CD14-positive monocyte (primary cell): ENCODE measurements at places on chromosomes 2 and 18. TPM values are rescaled to one million over a fixed set of nuclear protein-coding genes. Genes with fewer than 3 reads are reported as not detected.
A peak's percentile ranks its signal among the peaks of the same experiment; 100 is the strongest.

GRCh38 chr2:96097951-96098823, 18.2 kb downstream of the ADRA2B start:
- H3K27me3 ChIP-seq = no peaks in the 10 kb centered on the region
- H3K4me3 ChIP-seq = no peak overlapping the region
- no peak overlapping the region for H3K27ac ChIP-seq
- peak; percentile 2 for DNase-seq

DNA sequence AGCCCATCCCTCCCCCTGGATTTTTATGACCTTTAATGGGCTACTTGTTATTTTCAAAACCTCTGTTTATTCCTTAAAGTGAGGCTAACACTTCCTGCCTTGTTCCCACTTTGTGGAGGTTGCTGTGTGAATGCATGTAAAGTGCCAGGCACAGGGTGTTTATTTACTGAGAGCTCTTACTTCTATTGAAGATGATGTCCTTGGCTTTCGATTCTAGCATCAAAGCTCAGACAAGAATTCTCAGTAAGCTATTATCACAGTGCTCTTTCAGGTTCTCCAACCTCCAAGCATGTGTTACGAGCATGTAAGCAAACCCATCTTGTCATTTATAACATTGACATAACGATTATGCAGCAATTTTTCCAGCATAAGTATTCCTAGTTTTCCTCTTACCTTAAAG, 44.2 kb downstream of the DPYSL5 start:
- peaks cover 10% of the 10 kb centered on the region for H3K4me1 ChIP-seq
- no peak overlapping the region for H3K27ac ChIP-seq
- H3K27me3 ChIP-seq = no peaks in the 10 kb centered on the region
- H3K36me3 ChIP-seq = no peaks in the 10 kb centered on the region
- DNase-seq = no peak

- DNase-seq = no peak
- no peak overlapping the region for H3K27ac ChIP-seq
- no peaks in the 10 kb centered on the region for H3K27me3 ChIP-seq
- H3K4me1 ChIP-seq = peaks cover 10% of the 10 kb centered on the region
- H3K4me3 ChIP-seq = no peak overlapping the region
- no peaks in the 10 kb centered on the region for H3K36me3 ChIP-seq
Measured at GRCh38 chr2:160415991-160416390, 77.6 kb downstream of the RBMS1 start.

DNA sequence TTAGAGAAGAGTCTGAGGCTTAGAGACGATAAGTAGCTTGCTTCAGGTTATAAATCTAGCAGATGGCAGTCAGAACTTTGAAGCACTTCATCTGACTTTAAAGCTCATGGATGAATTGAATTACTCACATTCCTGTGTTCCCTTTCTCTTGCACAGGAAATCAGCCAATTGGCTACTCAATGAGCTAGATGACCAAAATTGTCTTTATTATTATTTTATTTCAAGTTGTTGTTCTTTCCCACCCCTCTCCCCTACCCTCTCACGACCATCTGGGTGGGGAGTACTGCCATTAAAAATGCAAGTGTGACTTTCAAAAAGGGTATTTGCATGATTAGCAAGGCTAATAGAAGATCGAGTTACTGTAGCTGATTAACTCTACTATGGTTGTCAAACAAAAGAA, 491.1 kb downstream of the NR4A2 start:
- no peak overlapping the region for H3K27ac ChIP-seq
- no peaks in the 10 kb centered on the region for H3K36me3 ChIP-seq
- no peak for DNase-seq

GRCh38 chr2:1874101-1874865, 130.0 kb upstream of the PXDN start:
- no peaks in the 10 kb centered on the region for H3K27me3 ChIP-seq
- no peak for DNase-seq
- no peak overlapping the region for H3K4me3 ChIP-seq
- no peaks in the 10 kb centered on the region for H3K36me3 ChIP-seq
- no peak overlapping the region for H3K27ac ChIP-seq
- no peaks in the 10 kb centered on the region for H3K4me1 ChIP-seq

DNA sequence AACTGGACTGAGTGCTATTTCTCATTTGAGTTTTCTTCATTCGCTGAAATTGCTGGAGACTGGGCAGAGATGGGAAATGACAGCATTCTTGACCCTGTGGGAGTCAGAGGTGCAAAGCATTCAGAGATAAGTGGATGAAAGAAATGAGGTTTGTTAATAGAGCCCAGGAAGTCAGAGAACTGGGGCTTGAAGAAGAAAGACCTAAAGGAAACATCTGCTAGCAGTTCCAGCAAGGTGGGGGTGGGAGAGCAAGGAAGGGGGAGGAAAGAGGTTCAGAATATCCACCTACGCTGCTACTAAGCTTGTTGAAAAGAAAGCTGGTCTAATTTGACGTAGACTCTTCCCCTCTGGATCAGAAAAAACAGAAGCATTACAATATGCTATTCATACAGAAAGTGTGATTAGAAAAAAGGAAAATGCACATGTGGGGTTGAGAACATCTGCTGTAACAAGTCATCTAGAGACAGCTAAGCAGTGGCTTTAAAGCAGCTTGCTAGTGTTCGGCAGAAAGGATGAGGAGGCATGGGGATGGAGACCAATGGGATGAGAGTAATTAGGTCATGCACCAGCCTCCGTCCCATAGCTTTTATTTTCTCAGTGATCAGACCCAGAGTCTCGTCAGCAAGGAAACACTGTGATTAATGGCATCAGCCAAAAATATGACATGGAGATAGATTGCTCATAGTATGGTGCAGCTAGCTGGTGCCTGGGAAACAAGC, 29.7 kb downstream of the NAB1 start:
- H3K27ac ChIP-seq = no peak overlapping the region
- H3K36me3 ChIP-seq = peaks cover 66% of the 10 kb centered on the region
- H3K4me3 ChIP-seq = no peak overlapping the region
- no peaks in the 10 kb centered on the region for H3K4me1 ChIP-seq
- no peak for DNase-seq

DNA sequence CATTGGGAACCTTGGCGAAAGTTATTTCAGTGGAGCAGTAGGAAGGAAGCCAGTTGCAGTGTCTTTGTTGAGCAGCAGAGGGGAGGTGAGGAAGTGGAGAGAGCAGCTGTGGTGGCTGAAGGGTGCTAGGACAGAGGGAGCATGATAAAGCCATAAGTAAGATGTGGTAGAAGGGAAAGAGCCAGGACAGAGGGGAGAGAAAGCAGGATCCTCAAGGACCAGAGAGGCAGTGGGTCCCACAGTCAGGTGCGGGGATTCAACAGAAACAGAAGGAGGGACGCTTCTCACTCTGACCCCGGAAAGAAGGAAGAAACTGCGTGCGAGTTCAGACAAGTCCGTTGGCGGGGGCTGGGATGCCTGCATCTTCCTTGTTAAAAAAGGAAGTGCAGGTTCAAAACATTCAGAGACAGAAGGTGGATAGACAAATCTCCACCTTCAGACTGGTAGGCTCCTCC, at the start of gene CXCR2:
TSS of gene CXCR2 (plus strand) at position 403 of the 455 bp plus-strand sequence. CDS start 8,774 bp downstream, outside the sequence.
- peak within 1 kb of the TSS; percentile 94 for H3K27ac ChIP-seq
- peak within 1 kb of the TSS; percentile 46 for H3K4me3 ChIP-seq
- H3K27me3 ChIP-seq = no peaks in the 10 kb centered on the region

SERPINB10 gene
- 0.56 and 1.3 TPM in 2 replicates for polyA plus RNA-seq
